Ovary (tissue), 10 donors: ENCODE measurements at places on chromosomes 5 and 9. TPM values are rescaled to one million over a fixed set of nuclear protein-coding genes. Genes with fewer than 3 reads are reported as not detected.

GRCh38 chr5:124474528-124475215 lies 271.8 kb downstream of the ZNF608 start:
- no peak for DNase-seq

PCDHB12 gene
- 5.9 TPM for total RNA-seq

PRRX2 gene
- total RNA-seq: 4.0 TPM

DNA sequence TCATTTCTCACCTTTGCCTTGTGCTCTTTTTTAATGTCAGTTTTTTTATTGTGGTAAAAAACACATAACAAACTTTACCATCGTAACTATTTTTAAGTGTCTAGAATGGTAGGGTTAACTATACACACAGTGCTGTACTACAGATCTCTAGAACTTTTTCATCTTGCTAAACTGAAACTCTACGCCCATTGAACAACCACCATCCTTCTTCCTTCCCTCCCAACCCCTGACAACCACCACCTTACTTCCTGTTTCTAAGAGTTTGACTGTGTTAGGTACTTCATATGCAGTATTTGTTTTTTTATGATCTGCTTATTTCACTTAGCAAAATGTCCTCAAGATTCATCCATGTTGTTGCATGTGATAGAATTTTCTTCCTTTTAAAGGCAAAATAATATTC lies 54.9 kb downstream of the PSAT1 start:
- no peak for DNase-seq

- no peak for DNase-seq
Observed at GRCh38 chr5:368183-369084, 46.9 kb downstream of the AHRR start.

TICAM2 gene
- total RNA-seq: 5.2 TPM

DNA sequence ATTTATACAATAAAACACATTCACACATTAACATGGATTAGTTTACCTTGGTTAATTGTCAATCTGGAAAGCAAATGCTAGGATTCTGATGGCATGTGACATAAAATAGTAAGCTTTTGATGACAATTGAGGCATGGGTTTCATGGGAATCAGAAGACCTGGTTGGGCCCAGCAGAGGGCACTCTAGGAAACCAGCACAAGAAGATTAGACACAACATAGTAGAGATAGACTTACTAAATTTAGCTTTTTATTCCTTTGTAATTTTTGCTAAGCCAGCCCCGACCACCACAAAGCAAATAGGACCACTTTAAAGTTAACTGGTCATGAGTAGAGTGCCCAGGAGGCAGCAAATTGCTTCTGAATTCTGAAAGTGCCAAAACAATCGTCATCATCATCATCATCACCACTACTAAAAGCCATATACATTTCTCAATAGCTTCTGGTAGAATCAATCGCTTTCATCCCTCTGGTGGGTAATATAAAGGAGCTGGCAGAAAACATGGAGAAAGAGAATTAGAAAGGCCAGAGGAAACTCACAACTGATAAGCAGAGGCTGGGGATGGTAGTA lies 163.2 kb downstream of the ARRDC3 start:
- no peak for DNase-seq

DNA sequence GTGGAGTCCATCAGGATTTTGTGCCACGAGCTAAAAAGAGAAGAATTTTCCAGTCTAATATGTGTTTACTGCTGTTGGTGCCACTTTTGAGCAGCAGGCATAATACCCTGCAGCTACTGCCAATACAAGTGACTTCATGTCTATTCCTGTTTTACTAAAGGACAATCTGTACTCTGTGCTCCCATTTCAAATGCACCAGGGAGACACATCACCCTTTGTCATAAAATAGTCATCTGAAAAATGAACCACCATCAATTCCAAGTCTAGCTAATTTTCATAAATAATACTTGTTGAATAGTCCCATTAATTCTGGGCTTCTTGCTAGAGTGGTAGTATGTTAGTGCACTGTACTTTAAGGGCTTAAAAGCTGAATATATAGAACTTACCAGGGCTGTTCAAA lies 8.9 kb upstream of the PKD2L2 start:
- no peak for DNase-seq

TGFBI gene
- total RNA-seq: 32.7 TPM

HEMGN gene
- not detected for total RNA-seq

CRB2 gene
- 0.62 TPM for total RNA-seq

DNA sequence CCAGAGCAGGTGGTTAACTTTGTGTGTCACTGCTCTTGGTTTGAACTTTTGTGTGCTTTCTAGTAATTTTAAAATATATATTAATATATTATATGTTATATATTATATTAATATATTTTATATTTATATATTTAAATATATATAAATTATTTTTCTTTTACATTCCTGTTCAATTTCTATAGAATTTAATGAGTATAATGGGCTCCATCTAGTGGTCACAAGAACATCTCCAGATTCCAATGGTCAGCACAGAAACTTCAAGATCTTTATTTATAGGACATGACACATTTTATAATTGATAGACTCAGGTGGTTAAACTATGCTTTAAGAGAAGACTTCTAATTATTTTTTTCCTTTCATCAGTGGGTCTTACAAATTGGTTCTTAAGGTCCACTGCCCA lies 39.1 kb downstream of the COL23A1 start:
- no peak for DNase-seq

SPATA31A3 gene
- not detected for total RNA-seq

- peak; percentile 65 for DNase-seq
Observed at GRCh38 chr9:120876842-120877240, at the start of gene PHF19. TSS of gene PHF19 (minus strand) at chr9:120877188. CDS start at chr9:120874741, 2,447 bp downstream.

- no peak for DNase-seq
Observed at GRCh38 chr5:156491766-156492165, 164.8 kb downstream of the SGCD start.

DNA sequence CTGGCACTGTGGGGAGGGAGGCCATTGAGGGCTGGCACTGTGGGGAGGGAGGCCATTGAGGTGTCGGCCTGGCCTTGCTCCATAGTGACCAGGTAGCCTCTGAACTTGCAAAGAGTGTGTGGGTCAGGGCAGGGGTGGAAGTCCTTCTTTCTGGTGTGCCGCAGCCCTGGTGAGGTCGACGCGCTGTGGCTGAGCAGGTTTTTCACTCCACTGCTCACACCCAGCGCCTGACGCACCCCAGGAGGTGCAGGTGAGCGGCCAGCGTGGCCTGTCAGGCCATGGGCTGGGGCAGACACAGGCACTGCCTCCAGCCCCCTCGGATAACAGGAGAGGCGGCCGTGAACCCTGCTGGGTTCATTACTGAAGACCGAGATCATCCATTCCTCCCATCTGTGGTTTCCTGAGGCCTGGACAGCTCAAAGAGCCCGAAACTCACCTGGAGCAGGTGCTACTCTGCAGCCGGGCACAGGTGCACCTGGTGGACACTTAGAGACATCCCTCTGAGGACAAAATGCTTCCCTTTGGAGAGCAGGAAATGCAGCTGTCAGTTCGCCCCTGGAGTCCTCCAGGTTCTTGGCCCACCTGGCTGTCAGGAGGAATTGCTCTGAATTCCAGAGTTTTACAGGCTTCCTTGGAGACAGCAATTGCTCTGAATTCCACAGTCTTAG lies 32.4 kb downstream of the LHX3 start:
- no peak for DNase-seq

DNA sequence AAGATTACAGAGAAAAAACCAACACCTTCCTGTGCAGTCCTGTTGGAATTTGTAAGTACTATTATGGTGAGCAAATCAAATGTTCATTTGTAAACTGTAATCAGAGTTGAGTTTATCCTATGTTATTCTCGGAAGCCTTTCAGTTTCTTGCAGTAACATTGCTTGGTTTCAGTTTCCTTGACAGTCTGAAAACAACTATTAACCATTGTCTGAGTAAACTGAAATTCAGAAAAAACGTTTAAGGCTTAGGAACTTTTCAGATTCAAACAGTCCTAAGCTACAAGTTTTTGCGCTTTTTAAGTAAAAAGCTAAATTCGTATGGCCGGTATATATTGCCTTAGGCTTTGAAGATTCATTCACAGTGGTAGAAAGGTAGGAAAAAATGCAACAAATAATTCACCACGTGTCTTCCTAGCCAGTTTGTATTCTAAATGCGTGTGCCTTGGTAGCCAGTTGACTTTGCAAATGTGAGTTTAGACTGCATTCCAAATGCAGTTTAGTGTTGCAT lies 2.5 kb downstream of the GPBP1 start:
- no peak for DNase-seq

- DNase-seq: no peak
Observed at GRCh38 chr9:73327149-73327548, 175.5 kb downstream of the ANXA1 start.

- no peak for DNase-seq
Observed at GRCh38 chr5:60521376-60522291, 178.3 kb downstream of the DEPDC1B start.
